ENCODE measurements at places on chromosomes 11 and 22.

- H3K27me3 ChIP-seq, result no peaks in the 10 kb centered on the region
- H3K27ac ChIP-seq, result no peak overlapping the region
- H3K36me3 ChIP-seq, result peaks cover 17% of the 10 kb centered on the region
Measured at GRCh38 chr11:75011357-75011756, 22.6 kb downstream of the NEU3 start.

DNA sequence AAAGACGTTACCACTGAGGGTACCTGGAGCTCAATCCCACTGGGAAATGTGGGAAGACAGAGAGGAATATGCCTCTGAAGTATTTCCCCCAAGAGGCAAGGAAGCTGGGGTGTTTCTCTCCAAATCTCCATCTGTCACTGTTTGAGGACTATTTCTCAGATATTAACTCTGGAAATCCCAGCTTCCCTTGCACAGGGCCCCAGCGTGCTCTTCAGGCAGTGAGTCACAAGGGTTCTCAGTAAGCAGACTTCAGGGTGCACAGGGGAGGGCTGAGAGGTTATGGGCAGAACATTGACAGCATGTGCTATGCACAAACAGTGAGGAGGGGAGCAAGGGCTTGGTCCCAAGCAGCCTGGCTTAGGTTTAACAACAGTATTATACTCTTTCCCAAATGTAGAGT, 60.9 kb upstream of the EED start:
- H3K27ac ChIP-seq, result no peak overlapping the region
- H3K4me1 ChIP-seq, result peaks cover 43% of the 10 kb centered on the region
- no peaks in the 10 kb centered on the region for H3K36me3 ChIP-seq

- H3K4me1 ChIP-seq, result no peaks in the 10 kb centered on the region
- no peak overlapping the region for H3K4me3 ChIP-seq
- no peak for DNase-seq
- H3K36me3 ChIP-seq, result no peaks in the 10 kb centered on the region
- H3K27ac ChIP-seq, result no peak overlapping the region
Measured at GRCh38 chr22:32661737-32662586, 139.5 kb upstream of the TIMP3 start.

DNA sequence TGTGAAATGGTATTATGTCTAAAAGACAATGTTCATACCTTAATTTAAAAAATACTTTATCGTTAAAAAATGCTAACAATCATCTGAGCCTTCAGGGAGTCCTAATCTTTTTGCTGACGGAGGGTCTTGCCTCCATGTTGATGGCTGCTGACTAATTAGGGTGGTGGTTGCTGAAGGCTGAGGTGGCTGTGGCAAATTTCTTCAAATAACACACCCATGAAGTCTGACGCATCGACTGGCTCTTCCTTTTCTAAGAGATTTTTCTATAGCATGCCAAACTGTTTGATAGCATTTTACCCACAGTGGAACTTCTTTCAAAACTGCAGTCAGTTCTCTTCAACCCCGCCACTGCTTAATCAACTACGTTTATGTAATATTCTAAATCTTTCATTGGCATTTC, 33.6 kb downstream of the TCF20 start:
- H3K36me3 ChIP-seq, result peaks cover 2% of the 10 kb centered on the region
- no peaks in the 10 kb centered on the region for H3K27me3 ChIP-seq
- no peak overlapping the region for H3K4me3 ChIP-seq
- H3K27ac ChIP-seq, result no peak overlapping the region
- H3K4me1 ChIP-seq, result no peaks in the 10 kb centered on the region
- no peak for DNase-seq

- no peak overlapping the region for H3K4me3 ChIP-seq
- H3K36me3 ChIP-seq, result no peaks in the 10 kb centered on the region
- no peak for DNase-seq
- H3K4me1 ChIP-seq, result no peaks in the 10 kb centered on the region
Measured at GRCh38 chr11:88059326-88059725, 115.9 kb downstream of the RAB38 start.

DNA sequence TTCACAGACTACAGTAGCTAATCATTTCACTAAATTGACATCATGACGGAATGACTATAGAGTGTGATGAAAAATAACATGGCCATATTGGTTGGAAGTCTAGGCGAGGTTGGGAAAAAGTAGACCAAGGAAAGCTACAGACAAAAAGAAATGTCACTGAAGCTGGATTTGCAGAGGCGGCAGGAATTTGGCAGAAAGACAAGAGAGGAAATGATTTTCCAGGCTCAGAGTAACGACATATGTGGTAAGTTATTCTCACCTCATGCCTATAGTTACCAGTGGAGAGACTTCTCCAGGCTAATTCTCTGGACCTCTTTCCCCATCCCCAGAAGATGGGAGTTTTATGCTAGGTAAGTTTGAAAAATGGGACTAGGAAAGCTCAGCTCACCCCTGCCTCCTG, 1005.8 kb upstream of the CCDC90B start:
- no peak for DNase-seq
- no peak overlapping the region for H3K4me3 ChIP-seq
- no peaks in the 10 kb centered on the region for H3K27me3 ChIP-seq
- H3K4me1 ChIP-seq, result no peaks in the 10 kb centered on the region
- H3K27ac ChIP-seq, result no peak overlapping the region

- H3K4me1 ChIP-seq, result peaks cover 21% of the 10 kb centered on the region
- H3K36me3 ChIP-seq, result no peaks in the 10 kb centered on the region
- H3K27me3 ChIP-seq, result no peaks in the 10 kb centered on the region
- no peak overlapping the region for H3K27ac ChIP-seq
Measured at GRCh38 chr22:37498289-37498909, 12.2 kb upstream of the MFNG start.

GRCh38 chr11:69580529-69580928, 60.4 kb upstream of the CCND1 start:
- no peaks in the 10 kb centered on the region for H3K36me3 ChIP-seq
- no peaks in the 10 kb centered on the region for H3K27me3 ChIP-seq
- no peak overlapping the region for H3K4me3 ChIP-seq
- DNase-seq, result no peak

DNA sequence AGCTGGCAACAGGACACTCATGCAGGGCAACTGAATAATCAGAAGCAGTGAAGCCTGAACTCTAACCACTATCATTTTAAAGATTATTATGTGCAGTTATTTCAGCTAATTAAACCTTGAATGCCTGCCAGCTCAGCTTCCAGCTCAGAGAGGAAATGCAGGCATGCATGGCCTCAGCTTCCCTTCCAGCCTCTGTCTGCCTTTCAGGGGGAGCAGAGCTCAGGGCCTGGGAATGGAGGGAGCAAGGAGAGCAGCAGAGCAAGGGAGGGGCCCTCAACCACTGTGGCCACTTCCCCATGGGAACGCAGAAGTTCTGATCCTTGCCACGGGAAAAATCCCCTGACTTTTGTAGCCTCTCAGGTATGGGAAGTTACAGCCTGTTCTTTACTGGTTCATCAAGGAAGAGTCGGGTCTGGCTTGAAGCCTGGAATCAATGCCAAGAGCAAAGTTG, 32.5 kb upstream of the APLNR start:
- no peaks in the 10 kb centered on the region for H3K4me1 ChIP-seq
- H3K27me3 ChIP-seq, result no peaks in the 10 kb centered on the region
- no peak overlapping the region for H3K4me3 ChIP-seq

DNA sequence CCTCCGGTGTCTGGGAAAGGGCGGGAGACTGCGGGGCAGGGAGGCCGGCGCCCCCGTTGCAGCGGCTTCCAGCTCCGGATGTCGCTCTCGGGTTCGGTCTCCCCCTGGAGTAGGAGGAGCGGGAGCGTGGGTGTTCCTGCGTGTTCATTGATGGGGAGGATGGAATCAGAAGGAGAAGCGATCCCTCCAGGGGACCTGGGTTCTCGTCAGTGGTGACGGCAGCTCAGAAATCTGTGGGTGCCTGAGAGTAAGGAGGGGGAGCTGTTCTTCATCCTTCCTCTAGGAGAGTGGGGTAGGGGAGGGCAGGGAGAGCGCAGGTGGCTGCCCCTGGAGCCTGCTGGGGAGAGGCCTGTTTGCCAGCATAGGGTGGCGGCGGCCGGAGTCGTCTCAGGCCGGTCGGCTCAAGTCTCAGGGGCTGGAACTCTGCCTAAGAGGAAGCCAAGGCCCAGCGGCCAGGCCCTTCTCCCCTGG, 1.1 kb downstream of the UBASH3B start:
- no peaks in the 10 kb centered on the region for H3K27me3 ChIP-seq
- H3K4me3 ChIP-seq, result peak overlapping the region; percentile 77
- H3K4me1 ChIP-seq, result peaks cover 50% of the 10 kb centered on the region

Measured in common myeloid progenitor, CD34-positive (primary cell).